Lower lobe of right lung (tissue), 2 donors: ENCODE measurements at places on chromosomes 11 and 22. TPM values are rescaled to one million over a fixed set of nuclear protein-coding genes. Genes with fewer than 3 reads are reported as not detected.
A peak's percentile ranks its signal among the peaks of the same experiment; 100 is the strongest.

GRCh38 chr11:21446939-21447590 is 745.8 kb upstream of the ANO5 start:
- no peak overlapping the region for H3K4me3 ChIP-seq
- H3K27me3 ChIP-seq: no peaks in the 10 kb centered on the region
- DNase-seq: no peak
- H3K27ac ChIP-seq: no peak overlapping the region

- H3K27me3 ChIP-seq: no peaks in the 10 kb centered on the region
- H3K36me3 ChIP-seq: no peaks in the 10 kb centered on the region
- H3K27ac ChIP-seq: no peak overlapping the region
- no peak for DNase-seq
- no peak overlapping the region for H3K4me3 ChIP-seq
- H3K4me1 ChIP-seq: no peaks in the 10 kb centered on the region
These were observed 155.7 kb downstream of the CNTN5 start for GRCh38 chr11:99176430-99176829.

The SCN3B gene
- total RNA-seq: 3.2 TPM

DNA sequence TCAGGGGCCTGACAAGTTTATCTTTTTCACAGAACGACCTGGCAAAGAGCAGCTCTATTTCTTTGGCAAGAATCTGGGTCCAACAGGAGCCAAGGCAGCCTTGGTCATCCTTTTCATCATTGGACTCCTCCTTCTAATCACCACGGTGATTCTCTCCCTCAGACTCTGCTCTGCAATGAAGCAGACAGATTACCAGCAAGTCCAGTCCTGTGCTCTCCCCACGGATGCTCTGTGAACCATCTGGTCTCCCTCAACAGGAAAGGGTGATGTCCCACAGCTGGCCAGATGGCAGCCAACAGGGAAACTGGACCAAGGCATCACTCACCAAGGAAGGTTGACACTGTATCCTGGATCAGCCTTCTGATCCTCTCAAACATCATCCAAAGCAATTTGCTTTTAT is 17.0 kb upstream of the PANX1 start:
- DNase-seq: no peak
- no peak overlapping the region for H3K27ac ChIP-seq
- H3K4me1 ChIP-seq: no peaks in the 10 kb centered on the region

DNA sequence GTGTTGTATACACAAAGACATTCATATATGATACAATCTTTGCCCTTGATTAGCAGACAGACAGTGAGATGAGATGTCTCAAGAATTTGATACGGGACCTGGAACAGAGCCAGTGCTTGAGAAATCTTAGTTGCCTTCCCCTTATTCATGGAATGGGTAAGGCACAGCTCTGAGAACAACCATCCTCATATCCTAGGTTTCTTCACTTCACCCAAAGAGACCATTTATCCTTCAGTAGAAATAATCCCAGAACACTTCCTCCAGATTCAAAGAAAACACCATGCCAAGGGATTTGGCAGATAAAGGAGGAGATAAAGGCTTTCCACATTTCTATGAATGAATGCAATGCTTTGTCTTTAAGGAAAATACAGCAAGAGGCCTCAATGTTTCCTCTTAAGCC is 8.8 kb upstream of the IZUMO1R start:
- H3K4me3 ChIP-seq: no peak overlapping the region
- no peaks in the 10 kb centered on the region for H3K36me3 ChIP-seq
- no peak for DNase-seq
- no peaks in the 10 kb centered on the region for H3K4me1 ChIP-seq

DNA sequence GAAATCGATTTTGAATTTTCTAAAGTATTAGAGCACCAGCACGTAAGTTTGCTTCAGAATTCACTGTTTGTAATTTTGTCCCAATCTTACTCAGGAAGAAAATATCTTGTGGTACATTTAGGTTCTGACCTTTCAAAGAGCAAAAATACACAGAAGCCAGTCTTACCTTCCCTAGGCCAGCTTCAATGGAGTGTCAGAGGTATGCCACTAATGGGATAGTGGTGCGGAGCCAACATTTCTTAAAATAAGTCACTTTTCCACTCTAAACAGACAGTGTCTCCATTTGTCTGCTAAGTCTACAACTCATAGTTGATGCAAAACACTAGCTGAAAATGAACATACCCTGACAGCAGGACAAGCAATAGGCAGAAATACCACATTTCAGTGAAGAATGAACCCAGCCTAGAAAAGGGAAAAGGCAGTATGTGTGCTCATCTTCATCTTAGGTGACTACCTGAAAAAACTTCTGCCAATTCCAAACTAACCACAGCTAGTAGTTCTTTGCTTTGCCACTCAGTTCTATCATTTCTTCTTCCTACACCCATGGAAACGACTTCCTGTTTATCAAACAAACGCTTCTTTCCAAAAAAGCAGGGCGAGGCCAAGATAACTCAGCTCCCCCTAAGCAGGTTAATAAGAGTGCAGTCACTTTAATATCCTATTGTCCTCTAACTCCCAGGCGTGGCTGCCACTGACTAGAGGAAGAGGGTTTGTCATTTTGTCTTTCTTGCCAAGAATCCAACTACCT is 94.0 kb upstream of the APOA1 start:
- no peak for DNase-seq
- no peak overlapping the region for H3K4me3 ChIP-seq
- no peaks in the 10 kb centered on the region for H3K27me3 ChIP-seq
- H3K4me1 ChIP-seq: peaks cover 48% of the 10 kb centered on the region

DNA sequence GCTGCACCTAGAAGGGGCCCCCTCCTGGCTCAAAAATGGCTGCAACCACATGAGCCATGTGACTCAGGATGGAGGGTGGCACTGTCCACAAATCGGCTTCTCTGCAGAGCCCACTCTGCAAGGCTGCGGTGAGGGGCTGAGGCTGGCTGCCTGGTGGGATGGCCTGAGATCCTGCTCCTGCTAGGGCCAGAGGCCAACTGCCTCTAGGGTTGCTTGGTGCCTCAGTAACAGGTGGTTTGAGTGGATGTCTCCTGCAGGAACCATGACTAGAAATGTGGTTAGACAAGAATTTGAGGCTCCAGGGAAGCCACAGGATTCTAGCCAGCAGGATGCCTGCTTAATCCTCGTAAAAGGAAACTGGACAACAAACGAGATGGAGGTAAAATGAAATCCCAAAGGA is 17.1 kb downstream of the PATZ1 start:
- no peaks in the 10 kb centered on the region for H3K27me3 ChIP-seq
- H3K36me3 ChIP-seq: peaks cover 96% of the 10 kb centered on the region
- no peak overlapping the region for H3K4me3 ChIP-seq

The CHST1 gene
- 4.6 TPM for total RNA-seq

- peak; percentile 73 for DNase-seq
- peaks cover 7% of the 10 kb centered on the region for H3K4me1 ChIP-seq
These were observed 94.2 kb downstream of the ABTB2 start for GRCh38 chr11:34263441-34264091.

- DNase-seq: peak; percentile 32
- H3K4me3 ChIP-seq: no peak overlapping the region
- H3K36me3 ChIP-seq: no peaks in the 10 kb centered on the region
- H3K27ac ChIP-seq: no peak overlapping the region
- peaks cover 10% of the 10 kb centered on the region for H3K27me3 ChIP-seq
- H3K4me1 ChIP-seq: peaks cover 13% of the 10 kb centered on the region
These were observed 51.2 kb downstream of the KCNJ4 start for GRCh38 chr22:38403812-38404211.

- no peaks in the 10 kb centered on the region for H3K36me3 ChIP-seq
- H3K4me3 ChIP-seq: no peak overlapping the region
- no peaks in the 10 kb centered on the region for H3K27me3 ChIP-seq
- peaks cover 13% of the 10 kb centered on the region for H3K4me1 ChIP-seq
- H3K27ac ChIP-seq: no peak overlapping the region
These were observed 2.3 kb downstream of the DMC1 start for GRCh38 chr22:38567531-38568285.

The MRGPRE gene
- total RNA-seq: not detected

DNA sequence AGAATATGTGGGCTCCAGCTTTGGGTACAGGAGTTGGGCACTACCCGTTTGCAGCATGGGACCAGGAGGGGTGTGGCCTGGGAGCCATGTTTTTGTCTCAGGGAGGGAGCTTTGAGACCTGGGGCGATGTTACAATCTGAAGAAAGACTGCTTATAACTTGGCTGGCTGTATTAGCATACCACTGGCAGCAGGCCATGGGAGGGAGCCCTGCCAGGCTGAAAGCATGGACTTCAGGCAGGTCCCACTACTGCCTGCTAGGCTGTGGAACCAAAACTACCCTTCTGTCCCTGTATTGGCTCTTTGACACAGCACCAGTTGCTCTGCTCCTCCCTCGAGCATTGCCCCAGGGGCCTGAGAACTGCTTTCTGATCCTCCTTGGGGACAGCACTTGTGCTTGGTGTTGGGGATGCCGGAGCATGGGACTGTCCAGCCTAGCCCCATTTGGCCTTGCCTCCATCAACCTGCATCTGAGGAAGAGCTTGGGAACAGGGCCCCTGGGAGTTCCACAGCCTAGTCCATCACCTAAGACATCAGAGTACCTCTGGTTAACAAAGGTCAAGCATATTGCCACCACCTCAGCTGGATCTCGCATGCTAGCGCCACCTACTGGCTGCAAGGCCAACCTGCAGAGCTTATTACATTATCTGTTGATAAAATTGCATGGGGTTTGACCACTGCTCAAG is 217.4 kb downstream of the SBF2 start:
- H3K27ac ChIP-seq: no peak overlapping the region
- H3K4me3 ChIP-seq: no peak overlapping the region
- no peak for DNase-seq

GRCh38 chr22:29587938-29588699 is 7.2 kb upstream of the NIPSNAP1 start:
- no peaks in the 10 kb centered on the region for H3K36me3 ChIP-seq
- H3K4me3 ChIP-seq: no peak overlapping the region
- no peaks in the 10 kb centered on the region for H3K27me3 ChIP-seq
- no peak overlapping the region for H3K27ac ChIP-seq
- DNase-seq: no peak
- H3K4me1 ChIP-seq: no peaks in the 10 kb centered on the region

- H3K27me3 ChIP-seq: no peaks in the 10 kb centered on the region
- no peaks in the 10 kb centered on the region for H3K4me1 ChIP-seq
- H3K4me3 ChIP-seq: no peak overlapping the region
These were observed 68.1 kb downstream of the CCDC81 start for GRCh38 chr11:86442827-86443226.

DNA sequence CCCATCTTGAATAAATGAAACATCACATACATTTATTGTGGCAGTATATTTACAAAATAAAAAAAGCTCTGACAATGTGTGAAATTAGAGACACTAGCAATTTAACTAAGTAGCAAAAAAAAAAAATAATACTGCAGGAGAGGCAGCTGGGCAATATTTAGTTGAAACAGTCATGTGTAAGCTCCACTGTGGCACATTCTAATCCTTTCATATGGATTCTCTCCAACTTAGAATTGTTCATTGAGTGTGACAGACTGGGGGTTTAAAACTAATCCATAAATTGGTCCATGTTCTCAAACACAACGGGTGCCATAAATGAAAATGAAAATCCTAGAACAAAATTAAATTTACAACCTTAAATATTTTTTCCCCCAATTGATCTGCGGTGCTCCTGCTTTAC is 302.1 kb downstream of the CADM1 start:
- H3K4me1 ChIP-seq: no peaks in the 10 kb centered on the region
- no peaks in the 10 kb centered on the region for H3K36me3 ChIP-seq
- DNase-seq: no peak
- no peak overlapping the region for H3K27ac ChIP-seq

DNA sequence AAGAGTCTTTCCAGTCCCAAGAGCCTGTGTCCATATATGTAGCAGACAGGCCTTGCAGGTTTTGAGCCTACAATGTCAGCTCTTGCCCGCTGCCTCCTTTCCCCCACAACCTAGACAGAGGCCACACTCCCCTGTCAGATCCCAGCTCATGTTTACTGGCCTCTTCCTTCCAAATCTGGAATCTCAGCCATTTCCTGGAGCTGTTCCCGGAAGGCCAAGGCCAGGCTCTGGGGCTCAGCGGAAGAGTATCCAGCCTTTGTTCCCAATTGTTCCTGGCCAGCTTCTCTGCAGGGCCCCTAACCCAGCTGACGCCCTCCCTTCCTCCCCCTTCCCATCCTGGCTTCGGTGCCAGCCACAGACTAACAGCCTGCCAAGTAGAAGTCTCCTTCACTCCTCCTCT is 1.0 kb upstream of the ROBO4 start:
- H3K4me1 ChIP-seq: peaks cover 40% of the 10 kb centered on the region
- H3K36me3 ChIP-seq: no peaks in the 10 kb centered on the region
- H3K27me3 ChIP-seq: no peaks in the 10 kb centered on the region
- no peak for DNase-seq
- H3K4me3 ChIP-seq: no peak overlapping the region

The ZNF202 gene
- total RNA-seq: 10.6 TPM

GRCh38 chr11:132595711-132596134 is 936.6 kb downstream of the OPCML start:
- no peaks in the 10 kb centered on the region for H3K27me3 ChIP-seq
- H3K4me3 ChIP-seq: no peak overlapping the region
- no peak for DNase-seq
- H3K36me3 ChIP-seq: no peaks in the 10 kb centered on the region
- no peaks in the 10 kb centered on the region for H3K4me1 ChIP-seq
- H3K27ac ChIP-seq: no peak overlapping the region

DNA sequence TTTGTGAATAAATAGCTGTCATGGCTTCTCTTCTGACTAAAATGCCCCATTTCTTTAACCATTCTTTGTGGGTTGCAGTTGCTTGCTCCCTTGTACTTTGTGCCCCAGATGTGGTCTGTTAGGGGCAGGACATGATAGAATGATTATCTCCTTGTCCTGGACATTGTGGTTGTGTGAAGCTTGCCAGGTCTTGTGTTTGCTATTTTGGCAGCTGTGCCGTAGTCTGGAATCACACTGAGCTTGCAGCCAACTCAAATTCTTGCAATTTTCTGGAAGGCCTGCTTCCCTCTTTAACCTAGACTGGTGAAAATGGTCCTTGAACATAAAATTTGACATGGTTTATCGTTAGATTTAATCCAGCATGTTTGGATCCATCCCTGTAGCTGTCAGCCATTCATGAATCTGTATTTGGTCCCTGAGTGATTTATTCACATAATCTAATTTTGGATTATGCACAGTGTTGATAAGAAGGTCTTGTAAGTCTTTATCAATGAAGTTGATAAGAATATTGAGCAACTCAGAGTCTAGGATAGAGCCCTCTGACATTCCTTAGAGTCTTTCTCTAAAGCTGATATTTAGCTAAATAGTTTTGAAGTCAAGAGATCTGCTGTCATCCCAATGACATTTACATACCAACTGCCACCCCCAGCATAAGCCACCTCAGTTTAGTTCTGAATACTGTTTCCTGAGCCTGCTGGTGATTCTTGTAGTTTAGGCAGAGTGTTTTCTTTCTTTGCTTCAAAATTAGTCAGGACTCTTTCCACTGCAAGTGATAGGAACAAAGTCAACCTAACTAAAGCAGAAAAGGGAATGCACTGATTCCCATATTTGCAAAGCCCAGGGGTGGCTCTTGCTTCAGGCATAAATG is 9.8 kb downstream of the SPON1 start:
- no peak overlapping the region for H3K27ac ChIP-seq
- H3K4me3 ChIP-seq: no peak overlapping the region

GRCh38 chr22:28411125-28411524 is 268.5 kb downstream of the TTC28 start:
- DNase-seq: no peak
- no peak overlapping the region for H3K4me3 ChIP-seq
- H3K4me1 ChIP-seq: peaks cover 22% of the 10 kb centered on the region
- no peak overlapping the region for H3K27ac ChIP-seq
- H3K27me3 ChIP-seq: no peaks in the 10 kb centered on the region
- H3K36me3 ChIP-seq: no peaks in the 10 kb centered on the region
